ENCODE measurements at places on chromosomes 11 and 22.

DNA sequence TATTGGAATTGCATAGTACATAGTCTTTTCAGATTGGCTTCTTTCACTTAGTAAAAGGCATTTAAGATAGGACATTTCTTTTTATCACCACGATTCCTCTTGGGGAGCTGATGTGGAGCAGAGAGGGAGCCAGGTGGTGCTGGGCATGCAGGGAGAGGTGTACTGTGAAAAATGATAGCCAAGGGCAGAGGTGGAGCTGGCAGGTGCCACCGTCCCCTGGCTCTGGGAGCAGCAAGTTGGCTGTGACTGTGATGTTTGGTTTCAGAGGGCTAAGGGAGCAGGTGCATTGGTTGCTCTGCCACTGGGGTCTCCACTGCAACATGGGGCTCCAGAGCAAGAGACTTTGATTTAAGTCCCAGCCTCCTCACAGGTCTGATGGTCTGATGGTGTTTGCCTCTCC lies 16.5 kb downstream of the SGSM1 start:
- no peak for DNase-seq

GRCh38 chr22:45446216-45446615 lies 32.7 kb downstream of the RIBC2 start:
- no peak for DNase-seq

DNA sequence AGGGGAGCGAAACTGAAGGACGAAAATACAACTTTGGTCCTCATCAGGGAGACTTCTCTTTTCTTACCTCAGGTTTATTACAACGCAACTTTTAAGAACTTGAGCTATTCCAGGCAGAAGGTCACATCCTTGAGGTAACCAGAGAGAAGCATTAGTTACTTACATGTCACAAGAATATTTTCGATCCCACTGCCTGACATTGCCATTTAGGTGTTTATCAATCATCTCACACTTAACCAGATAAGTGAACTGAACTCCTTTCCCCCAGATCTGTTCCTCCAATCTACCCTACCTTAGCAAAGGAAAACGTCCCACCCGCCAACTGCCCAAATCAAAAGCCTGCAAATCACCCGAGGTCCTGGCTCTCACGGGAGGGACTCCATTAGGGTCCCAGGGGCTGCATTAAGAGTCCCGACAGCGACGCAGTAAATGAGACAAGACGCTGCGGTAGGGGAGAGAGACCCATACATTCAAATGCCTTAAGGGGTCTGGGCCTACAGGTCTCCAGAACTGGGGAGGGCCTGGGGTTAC lies 734 bp downstream of the ZNF280B start:
- DNase-seq: no peak

DNA sequence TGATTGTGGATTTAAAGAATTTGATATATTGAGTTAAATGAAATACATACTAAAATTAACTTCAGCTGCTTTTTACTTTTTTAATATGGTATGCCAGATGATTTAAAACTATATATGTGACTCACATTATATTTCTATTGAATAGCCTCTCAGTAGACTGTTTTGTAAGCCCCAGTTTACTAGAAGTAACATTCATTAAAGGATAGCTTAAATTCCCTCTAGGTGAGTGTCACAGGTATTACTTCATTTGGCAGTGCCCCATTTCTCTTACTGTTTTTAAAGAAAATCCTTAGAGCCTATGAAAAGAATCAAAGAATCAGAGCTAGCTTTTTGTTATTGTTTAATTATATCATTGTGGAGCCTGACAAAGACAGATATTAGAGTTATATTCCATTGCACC lies 48.6 kb downstream of the ZC3H12C start:
- no peak for DNase-seq

- no peak for DNase-seq
These were observed 8.7 kb downstream of the OR52A5 start for GRCh38 chr11:5129457-5129877.

DNA sequence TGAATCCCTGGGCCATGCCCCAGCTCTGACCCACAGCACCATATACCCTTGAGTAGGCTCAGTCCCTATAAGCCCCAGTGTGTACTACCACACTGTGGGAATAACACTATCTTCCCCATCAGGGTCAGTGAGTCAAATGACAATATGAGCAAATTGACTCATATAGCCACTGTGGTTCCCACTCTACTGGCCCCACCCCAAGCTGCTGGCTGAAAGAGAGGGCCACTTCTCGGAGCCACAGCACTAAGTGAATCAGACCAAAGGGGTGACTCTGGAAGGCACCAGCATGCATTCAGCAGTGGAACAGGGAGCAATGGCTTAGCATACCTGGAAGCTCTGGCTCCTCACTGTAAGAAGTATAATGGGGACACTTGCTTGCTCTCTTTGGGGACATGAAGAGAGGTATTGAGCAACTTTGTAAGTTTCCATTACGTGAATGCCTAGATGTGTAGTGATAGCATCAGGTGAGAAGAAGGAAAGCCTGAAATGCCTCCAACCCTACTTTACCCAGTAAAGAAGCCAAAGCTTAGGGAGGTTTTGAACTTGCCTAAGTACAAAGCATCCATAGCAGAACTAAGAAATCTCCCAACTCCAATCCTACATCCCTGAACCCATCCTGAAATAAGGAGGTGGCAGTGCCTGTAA lies 13.5 kb downstream of the CD59 start:
- DNase-seq: no peak

- peak; percentile 50 for DNase-seq
These were observed 39.0 kb downstream of the FAM83F start for GRCh38 chr22:40033586-40034380.

DNA sequence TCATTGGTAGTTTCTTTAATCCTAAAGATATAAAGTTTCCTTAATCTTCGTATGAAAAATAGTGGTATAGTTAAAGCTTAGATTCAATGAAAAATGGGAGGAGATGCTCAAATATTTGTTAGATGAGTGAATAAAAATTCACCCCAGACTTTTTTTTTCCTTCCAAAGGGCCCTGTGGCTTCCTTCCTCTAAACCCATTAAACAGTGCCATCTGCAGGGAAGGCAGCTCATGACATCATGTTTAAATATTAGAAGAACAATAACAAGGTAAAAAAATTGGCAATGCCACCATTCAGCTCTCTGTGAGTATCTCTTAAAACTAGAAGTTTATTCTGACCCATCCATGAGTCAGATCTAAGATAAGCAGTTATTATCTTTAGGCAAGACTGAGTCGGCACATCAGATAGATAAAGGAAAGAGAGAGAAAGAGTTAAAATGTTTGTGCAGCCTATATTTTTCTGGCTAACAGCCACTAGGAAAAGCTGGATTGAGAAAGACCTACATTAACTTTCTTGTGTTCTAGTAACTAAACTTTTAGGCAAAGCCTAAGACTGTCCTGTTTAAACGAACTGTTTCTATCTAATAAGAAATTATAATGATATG lies 19.1 kb upstream of the OOSP1 start:
- peak; percentile 12 for DNase-seq

GRCh38 chr11:15969281-15969680 lies 387.1 kb downstream of the SOX6 start:
- no peak for DNase-seq

DNA sequence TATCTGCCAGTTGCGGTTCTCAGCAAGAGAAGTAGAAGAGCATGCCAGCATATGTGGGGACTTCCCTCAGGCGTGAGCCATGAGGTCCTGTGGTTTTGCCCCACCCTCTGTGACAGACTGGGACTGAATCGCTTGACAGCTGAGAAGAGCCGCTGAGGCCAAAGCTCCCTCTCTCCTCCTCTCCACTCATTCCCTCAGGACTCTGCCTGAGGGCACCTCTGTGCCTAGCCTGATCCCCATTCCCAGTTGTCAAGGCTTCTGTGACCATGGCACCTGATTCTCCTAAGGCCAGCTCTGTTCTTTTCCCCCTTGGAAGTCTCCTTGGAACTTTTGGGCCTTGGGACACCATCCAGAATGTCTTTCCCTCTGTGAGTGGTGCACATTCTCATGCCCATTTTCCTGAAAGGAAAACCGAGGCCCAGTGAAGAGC lies 27.0 kb downstream of the ART5 start:
- DNase-seq: no peak

DNA sequence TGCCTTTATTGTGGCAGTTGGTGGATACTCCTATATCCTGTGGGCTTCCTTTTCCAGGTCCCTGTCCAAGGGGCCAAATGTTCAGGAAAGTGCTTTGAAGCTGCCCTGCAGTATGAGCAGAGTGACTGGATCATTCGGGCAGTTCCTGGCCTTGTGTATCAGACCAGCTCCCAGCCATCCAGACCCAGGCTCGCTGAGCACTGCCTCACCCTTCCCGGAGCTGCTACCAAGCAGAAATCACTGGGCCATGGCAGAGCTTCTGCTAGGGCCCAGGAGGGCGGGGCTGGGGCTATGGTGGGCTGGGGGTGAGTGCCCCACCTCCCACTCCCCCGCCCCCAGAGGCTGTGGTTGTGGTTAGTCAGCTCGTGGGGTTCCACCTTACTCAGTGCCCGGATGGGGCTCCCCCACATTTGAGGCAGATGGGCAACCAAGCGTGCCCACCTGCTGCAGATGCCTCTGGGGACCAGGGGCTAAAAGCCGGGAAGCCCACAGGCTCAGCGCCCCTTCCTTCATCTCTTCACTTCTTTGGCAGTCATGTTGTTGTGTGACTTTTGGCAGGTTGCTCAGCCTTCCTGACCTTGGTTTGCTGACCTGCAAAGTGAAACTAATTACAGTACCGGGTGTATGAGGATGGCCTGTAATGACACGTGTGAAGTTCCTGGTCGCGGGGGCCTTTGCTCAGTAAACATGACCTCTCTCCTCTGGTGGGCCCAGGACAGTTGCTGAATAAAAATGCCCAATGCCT lies 2.1 kb upstream of the LRRC32 start:
- no peak for DNase-seq

- no peak for DNase-seq
These were observed 8.4 kb upstream of the KCNQ1OT1 start for GRCh38 chr11:2708151-2708581.

DNA sequence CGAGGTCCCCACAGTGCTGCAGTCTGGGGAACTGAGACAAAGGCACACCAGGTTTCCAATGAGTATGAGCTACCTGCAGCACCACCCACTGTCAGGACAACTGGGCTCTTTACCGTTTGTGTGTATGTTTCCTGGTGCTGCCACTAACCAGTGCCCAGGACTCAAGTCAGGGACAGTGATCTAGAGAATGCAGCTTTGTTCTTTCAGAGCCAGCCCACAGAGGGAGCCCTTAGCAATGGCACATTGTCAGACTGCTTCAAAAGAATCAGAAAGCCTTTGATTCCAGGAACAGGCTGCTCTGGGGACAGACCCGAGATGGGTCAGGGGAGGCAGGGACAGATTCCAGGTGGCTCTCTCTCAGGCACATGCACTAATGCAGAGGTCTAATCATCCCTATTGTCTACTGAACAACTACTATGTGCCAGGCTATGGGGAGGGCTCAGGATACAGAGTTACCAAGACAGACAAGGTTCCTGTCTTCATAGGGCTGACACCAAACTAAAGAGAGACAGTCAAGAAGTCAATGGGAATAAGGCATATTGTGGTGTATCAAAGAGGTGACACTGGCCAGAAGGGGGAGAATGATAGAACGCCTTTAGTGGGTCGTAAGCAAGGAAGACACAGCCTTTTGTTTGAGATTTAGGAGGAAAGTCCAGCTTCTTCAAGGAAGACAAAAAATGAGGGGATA lies 103.7 kb downstream of the VPREB1 start:
- DNase-seq: no peak

GRCh38 chr11:336659-337198 lies 16.1 kb upstream of the IFITM3 start:
- DNase-seq: no peak

DNA sequence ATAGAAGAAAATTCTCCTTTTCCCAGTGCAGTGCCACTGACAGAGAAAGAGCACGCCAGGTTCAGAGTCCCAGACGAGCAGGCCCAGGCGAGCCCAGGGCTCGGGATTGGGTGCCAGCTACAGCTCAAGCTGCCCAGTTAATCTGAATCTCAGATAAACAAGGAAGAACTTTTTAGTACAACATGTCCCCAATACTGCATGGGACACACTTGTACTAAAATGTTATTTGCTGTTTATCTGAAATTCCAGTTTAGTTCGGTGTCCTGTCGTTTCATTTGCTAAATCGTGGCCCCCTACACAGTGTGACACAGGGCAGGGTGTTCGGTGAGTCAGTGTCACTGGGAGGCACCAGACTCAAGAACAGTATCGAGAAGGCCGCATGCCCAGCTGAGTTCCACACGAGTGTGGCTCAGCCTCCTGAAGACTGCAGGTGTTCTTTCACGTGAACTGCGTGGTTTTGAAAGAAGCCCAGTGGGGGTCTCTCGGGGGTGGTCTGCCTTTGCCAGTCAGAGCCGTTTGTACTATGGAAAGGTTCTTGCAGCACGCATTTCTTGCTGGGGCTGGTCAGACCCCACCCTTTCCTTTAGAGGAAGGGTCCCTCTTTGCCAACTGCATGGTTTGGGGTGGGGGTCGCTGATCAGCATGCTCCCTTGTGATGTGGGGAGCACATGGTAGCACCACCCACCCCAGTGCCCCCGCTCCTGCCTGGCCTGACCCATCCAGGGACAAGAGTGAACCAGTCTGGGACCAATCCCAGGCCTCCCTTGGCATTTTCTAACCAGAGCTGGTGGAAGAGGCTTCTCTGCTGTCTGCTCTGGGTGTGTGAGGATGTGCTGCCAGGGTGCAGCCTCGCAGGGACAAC lies 115.6 kb upstream of the B3GAT1 start:
- DNase-seq: no peak

DNA sequence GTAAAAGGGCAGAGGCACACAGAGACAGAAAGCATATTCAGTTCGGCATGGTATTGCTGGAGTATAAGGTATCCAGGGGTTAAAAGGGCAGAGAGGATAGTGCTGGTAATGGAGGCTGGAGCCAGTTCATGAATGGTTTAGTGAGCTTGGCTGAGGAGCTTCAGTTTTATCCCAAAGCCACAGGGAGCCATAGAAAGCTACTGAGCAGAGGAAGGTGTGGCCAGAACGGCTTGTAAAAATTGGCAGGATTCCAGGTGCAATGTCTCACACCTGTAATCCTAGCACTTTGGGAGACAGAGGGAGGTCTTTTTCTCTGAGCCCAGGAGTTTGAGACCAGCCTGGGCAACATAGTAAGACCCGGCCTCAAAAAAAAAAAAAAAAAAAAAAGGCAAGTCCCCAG lies 186.1 kb downstream of the MYO18B start:
- no peak for DNase-seq

GRCh38 chr11:89625171-89625570 lies 84.9 kb upstream of the TRIM77 start:
- DNase-seq: no peak

Measured in NCI-H1694 (cell line).